DMS53 (cell line): ENCODE measurements at places on chromosomes 4 and X.

DNA sequence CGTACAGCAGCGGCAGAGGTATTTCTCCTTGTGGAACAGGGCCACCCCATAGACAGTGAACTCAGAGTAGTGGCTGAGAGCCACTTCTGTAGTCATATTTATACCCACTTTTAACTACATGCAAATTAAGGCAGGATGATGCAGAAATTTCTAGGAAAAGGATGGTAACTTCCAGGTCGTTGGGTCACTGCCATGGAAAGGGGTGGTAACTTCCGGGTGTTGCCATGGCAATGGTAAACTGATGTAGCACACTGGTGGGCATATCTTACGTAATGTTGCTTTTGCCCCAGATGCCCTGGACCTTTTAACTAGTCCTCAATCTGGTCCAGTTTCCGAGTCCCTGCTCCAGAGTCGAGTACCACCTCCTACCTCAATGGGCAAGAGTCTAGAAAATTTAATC, 154.8 kb upstream of the AGA start:
- DNase-seq = no peak

- DNase-seq = peak; percentile 70
Observed at GRCh38 chr4:11954093-11954492, 525.4 kb upstream of the HS3ST1 start.

DNA sequence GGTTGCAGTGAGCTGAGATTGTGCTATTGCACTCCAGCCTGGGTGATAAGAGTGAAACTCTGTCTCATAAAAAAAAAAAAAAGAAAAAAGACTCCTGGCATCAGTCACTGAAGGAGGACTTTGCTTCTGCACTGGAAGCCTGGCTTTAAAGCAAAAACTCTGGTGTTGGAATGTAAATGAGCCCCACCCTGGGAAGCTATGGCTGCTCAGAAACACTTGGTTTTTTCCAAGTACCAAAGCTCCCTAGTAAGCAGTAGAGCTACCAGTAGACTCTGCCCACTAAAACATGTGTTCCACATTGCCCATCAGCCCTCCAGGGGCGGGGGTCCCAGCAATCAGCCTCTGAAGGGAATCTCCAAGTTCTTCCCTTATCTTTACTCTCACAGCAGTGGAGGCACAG, 154.4 kb downstream of the SHROOM3 start:
- DNase-seq = no peak

DNA sequence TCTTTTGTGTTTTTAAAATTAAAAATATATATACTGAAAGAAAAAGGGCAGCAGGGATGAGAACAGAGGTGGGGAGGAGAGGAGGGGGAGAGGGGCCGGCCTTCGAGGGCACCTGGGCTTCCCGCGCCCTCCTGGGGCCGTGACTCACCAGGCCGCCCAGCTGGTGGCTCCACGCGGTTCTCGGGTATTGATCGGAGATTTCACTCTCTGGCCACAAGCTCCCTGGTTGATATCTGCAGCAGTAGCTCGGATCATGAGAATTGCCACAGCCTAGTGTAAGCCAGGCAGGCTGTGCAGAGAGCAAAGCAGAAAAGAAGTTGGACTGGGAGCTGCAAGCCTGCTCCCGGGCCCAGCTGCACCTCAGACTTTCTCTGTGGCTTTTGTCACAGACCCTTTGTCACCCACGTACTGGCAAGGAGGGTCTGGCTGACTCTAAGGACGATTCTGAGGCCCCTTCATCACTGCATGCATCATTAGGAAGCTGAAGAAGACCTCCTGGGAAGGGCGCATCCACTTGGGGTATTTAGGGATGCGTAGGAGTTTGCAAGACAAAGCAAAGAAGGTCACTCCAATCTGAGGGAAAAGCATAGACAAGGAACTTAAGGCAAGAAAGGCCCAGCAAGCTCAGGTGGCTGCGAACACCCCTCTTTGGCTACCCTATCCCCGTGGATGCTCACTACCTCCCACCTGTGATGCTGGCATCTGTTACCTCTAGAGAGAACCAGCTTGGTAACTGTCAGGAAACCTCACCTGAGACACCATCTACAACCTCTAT, 71.7 kb downstream of the CPZ start:
- no peak for DNase-seq

- no peak for DNase-seq
Observed at GRCh38 chr4:105305019-105305836, 158.6 kb downstream of the TET2 start.

GRCh38 chr4:139619644-139620043, 46.0 kb upstream of the MGST2 start:
- DNase-seq = peak; percentile 66

DNA sequence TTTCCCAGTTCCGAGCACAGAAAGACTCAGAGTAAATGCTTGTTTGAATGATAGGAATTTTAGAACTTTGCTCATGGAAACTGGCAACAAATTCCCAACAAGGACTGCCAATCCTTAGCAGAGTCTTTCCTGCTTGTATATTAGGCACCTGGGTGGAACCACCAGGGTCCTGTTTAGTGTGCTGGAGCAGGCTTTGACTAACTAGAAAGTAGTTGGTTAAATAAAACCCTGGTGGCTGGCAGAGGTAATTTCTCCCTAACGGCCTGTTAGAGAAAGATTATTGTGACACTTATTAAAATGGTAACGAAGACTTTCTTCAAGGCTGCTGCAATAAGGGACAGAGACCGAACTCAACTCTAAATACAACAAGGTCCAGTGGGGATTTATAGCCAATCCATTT, 103.6 kb upstream of the TEX13D start:
- peak; percentile 2 for DNase-seq

- peak; percentile 34 for DNase-seq
Observed at GRCh38 chrX:24515447-24515846, 50.4 kb downstream of the PDK3 start.
